ENCODE measurements at places on chromosomes 4 and X. TPM values are rescaled to one million over a fixed set of nuclear protein-coding genes. Genes with fewer than 3 reads are reported as not detected.

Gene BBS12
- 4.6 TPM for total RNA-seq

Gene LEF1
- 0.33 TPM for total RNA-seq

Gene CCNB3
- 0.12 TPM for total RNA-seq

Gene VCX2
- not detected for total RNA-seq

Gene NOX1
- not detected for total RNA-seq

Gene ZNF157
- total RNA-seq, result 0.12 TPM

Gene SPANXD
- not detected for total RNA-seq

Gene KIT
- 0.89 TPM for total RNA-seq

Gene ARHGEF38
- total RNA-seq, result not detected

Gene RPA4
- 1.00 TPM for total RNA-seq

Gene SMARCAD1
- total RNA-seq, result 39.6 TPM

Gene LUZP4
- total RNA-seq, result not detected

Gene CT47A1
- not detected for total RNA-seq

Gene USP51
- total RNA-seq, result 2.5 TPM

Gene TRAM1L1
- total RNA-seq, result 4.6 TPM

Data from uterine smooth muscle cell (primary cell).